ENCODE measurements at places on chromosomes 2 and 18.

- DNase-seq: no peak
Measured at GRCh38 chr2:223222397-223222796, 170.4 kb downstream of the KCNE4 start.

DNA sequence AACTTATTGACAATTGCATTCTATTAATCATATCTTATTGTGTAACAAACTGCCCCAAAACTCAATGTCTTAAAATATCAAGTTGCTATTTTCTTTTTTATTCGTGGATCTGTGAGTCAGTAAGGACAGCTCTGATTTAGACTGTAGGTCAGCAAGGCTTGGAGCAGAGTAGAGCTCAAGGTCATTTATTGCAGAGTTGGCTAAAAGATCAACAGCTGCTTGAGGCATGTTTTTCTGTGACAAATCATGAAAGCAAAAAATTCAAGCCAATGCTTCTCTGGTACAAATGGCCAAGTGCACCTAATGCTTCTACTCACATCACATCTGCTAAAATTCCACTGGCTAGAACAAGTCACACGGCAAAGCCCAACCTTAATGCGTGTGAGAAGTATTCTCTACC, 497.7 kb upstream of the LRATD1 start:
- DNase-seq: no peak

GRCh38 chr2:222297600-222297935, 1.2 kb downstream of the PAX3 start:
- peak; percentile 68 for DNase-seq

GRCh38 chr2:207867905-207868304, 98.2 kb upstream of the FZD5 start:
- no peak for DNase-seq

GRCh38 chr2:48414980-48415835, 114.7 kb upstream of the STON1 start:
- peak; percentile 71 for DNase-seq

- DNase-seq: peak; percentile 48
Measured at GRCh38 chr2:36408198-36408703, 52.7 kb downstream of the CRIM1 start.

DNA sequence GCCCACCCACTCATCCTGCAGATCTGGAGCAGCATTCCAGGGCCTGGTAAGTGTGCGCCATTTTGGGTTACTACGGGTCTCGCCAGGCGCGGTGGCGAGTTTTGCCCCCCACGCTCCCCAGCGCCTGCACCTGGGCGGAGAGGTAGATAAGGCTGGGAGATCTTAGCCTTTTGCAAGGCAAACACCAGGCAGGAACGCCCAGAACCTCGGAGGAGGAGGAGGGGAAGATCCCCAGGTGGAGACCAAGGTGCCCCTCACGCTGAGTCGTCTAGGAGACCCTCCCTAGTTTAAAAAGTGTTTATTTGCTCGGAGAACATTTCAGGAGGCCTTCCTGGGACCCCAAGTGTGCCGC, 365 bp upstream of the RAMP1 start:
- DNase-seq: no peak

DNA sequence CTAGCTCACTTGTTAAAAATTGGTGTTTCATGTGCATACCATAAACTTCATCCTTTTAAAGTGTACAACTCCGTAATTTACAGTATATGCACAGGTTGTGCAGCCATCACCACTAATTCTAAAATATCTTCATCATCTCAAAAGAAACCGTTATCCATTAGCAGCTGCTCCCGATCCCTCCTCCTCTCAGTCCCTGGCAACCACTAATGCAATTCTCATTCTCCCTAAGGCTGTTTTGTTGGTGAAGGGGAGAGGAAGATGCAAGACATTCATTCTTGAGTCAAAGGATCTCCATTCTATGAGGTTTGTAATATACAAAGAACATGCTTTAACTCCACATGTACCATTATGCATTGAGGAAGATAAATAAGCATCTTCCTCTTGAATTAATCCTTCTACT, 48.6 kb downstream of the RNU4ATAC start:
- DNase-seq: no peak

- no peak for DNase-seq
Measured at GRCh38 chr2:151718796-151719195, 15.5 kb downstream of the NEB start.

DNA sequence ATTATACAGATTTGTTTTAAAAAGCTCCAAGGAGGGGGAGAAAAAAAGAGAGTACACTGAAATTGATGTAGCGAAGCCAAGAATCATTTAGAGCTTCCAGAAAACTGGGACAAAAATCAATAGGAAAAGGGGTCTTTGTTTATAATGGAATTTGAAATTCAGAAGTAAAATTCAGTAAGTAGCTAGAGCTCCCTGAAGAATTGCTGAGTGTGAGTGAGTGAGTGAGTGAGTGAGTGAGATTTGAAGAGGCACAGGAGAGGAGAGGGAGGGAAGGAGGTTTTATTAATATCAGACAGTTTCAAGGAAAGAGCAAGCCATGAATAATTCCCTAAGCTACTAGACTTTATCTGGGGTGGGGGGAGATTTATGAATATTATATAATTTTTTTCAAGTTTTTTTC, 60.7 kb upstream of the ARHGAP28 start:
- no peak for DNase-seq

DNA sequence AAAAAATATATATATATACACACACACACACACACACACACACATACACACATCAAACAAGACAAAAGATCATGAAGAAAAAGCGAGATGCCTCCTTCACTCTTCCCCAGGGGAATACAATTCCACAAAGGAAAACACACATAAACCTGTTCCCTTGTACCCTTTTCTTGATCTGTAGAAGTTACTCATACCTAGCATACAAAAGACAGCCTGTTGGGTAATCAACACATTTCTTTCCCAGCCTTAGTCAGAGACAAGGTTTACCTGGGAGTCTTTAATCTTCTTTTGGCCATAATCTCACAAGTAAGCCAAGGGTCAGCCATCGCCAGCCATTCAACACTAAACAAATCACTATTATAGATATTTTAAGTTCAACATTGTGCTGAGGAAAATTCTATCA, 407.0 kb downstream of the SUCLG1 start:
- DNase-seq: no peak

DNA sequence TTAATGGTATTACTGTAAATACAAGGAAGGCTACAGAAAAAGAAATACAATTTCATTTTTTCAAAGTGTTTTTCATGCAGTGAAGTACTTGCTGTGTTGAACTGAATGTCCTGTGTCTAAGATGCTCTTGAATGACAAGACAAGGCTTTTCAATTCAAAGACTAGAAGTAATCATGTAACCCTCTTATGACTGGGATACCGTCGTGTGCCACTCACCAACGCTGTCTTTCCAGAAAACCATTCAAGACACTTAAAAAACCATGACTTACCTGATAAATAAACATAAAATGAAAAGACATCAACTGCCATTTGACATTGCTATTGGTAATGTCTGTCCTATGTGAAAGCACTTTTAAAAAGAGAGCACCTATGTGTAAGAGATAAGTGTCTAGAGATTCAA, 183.1 kb upstream of the DPP10 start:
- no peak for DNase-seq

GRCh38 chr2:30185178-30185577, 38.4 kb downstream of the YPEL5 start:
- DNase-seq: no peak

DNA sequence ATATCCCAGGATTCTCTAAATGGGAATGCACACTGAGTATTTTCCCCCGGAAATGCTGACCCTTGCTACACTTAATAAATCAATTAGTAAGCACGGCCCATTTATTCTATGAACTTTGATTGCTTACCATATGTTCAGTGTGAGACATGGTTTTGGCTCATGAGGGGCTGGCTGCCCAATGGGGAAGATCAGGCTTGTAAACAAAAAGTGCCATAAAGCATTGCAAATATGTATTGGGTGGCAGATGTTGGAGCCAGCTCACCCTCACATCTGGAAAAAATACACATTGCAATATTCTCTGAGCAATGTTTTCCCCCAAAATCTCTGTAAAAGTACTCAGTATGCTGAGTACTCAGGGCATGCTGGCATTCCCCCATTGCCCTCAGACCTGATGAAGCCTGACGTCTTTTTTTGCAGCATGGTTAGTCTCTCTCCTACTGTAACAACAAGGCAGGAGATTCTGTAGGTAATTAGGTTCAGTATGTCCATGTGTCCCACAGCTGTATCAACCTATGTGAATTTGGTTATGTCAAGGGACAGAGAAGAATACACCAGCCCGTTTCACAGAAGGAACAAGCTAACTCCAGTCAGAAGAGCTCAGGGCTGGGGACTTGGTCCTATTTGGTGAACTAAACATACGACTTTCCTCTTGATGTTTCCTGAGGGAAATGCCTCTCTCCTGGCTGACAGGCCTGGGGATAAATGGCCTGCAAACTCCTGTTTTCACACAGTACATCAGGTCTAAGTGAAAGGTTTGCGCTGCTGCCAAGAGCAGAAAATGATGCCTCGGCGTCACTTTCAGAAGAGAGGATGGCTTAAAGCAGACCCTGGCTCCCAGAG, 202.4 kb downstream of the INSIG2 start:
- DNase-seq: no peak

- peak; percentile 51 for DNase-seq
Measured at GRCh38 chr18:62187543-62188510, 772 bp downstream of the RELCH start.

DNA sequence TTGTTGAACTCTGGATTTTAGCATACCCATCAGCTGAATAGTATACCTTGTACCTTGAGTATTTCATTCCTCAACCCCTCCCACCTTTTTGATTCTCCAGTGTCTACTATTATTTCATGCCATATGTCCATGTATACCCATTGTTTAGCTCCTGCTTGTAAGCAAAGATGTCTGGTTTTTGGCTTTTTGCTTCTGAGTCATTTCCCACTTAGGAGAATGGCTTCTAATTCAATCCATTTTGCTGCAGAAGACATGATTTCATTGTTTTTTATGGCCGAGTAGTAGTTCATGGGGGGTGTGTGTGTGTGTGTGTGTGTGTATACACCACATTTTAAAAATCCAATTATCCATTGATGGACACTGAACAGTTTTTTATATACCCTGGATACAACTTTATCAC, 24.3 kb upstream of the MOCOS start:
- DNase-seq: no peak

GRCh38 chr2:199940373-199940772, 14.9 kb downstream of the TYW5 start:
- DNase-seq: no peak

- no peak for DNase-seq
Measured at GRCh38 chr2:150811259-150811855, 323.9 kb upstream of the RND3 start.

- DNase-seq: no peak
Measured at GRCh38 chr2:97708048-97708380, 5.4 kb upstream of the ZAP70 start.

- DNase-seq: no peak
Measured at GRCh38 chr18:79496978-79497637, 101.4 kb downstream of the NFATC1 start.

DNA sequence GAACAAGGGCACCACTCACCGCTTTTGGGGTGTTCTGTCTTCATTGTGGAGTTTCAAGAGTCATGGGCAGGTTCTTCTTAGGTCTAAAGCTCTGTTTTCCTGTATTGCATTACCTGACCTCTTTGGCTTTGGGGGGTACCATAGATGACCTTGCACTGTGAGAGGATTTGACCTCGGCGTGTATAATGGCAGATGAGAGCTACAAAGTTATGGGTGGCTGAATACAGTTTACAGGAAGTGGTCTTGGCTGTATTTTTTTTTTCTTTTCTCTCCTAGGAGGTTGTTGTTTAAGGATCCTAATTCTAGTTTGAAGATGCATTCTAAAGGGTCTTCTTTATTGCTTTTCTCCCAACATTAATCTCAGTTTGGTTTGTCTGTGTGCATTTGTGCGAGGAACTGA, 11.5 kb downstream of the GAL3ST2 start:
- no peak for DNase-seq

DNA sequence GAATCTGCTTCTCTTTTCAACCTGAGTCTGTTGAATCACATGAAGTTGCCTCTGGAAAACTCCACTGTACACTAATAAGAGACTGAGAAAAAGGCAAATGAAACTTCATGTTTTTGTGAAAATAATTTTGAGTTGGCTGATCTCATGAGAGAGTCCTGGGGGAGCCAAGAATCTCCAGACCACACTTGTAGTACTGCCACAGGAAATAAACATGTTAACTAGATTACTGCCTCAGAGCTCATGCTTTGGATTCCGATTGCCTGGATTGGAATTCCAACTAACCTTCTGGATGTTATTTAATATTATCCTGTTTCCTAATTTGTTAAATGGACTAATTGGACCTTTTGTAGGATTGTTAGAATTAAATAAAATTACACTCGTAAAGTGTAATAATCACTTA, 25.2 kb downstream of the NUP35 start:
- no peak for DNase-seq

GRCh38 chr2:233189025-233189424, 62.4 kb upstream of the ATG16L1 start:
- DNase-seq: no peak

DNA sequence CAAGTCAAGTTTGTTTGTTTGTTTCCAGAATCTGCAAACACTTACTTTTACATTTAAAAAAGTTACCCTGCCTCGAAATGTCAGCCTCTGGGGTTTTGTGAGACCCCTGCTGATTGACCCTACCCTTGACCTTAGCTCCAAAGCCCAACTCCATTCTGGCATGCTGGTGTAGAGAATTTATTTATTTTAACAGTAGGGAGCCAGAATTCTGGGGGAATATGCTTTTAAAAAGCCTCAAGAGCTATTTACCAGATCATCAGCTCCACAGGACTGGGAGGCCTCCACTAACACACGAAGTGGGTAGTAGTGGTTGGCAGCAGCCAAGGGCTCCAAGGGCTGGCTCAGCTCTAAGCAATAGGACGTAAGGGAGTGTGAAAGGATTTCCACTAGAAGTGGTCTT, 23.2 kb upstream of the GREB1L start:
- DNase-seq: no peak

DNA sequence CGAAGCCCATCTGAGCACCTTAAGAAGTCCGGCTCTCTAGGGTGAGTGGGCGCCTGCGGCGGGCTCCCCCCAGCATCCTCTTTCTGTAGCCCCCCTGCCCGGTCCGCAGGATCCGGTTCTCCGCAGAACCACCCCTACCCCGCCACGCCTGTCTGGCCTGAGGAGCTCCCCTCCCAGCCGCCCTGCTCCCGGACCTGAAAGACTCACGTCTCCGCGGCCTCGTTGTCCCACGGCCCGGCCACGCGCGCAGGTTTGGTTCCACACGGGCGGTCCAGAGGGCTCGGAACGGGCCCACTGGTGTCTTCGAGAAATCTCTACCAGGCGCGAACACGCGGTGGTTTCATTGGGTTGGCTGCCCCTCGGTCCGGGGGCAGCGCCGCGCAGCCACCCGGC, 237 bp downstream of the SLC39A6 start:
- DNase-seq: no peak
